ENCODE measurements at places on chromosomes 11 and 22.

- no peak for DNase-seq
Measured at GRCh38 chr22:36010090-36010489, 18.5 kb downstream of the RBFOX2 start.

- DNase-seq = no peak
Measured at GRCh38 chr22:45504373-45505341, 2.0 kb downstream of the FBLN1 start.

DNA sequence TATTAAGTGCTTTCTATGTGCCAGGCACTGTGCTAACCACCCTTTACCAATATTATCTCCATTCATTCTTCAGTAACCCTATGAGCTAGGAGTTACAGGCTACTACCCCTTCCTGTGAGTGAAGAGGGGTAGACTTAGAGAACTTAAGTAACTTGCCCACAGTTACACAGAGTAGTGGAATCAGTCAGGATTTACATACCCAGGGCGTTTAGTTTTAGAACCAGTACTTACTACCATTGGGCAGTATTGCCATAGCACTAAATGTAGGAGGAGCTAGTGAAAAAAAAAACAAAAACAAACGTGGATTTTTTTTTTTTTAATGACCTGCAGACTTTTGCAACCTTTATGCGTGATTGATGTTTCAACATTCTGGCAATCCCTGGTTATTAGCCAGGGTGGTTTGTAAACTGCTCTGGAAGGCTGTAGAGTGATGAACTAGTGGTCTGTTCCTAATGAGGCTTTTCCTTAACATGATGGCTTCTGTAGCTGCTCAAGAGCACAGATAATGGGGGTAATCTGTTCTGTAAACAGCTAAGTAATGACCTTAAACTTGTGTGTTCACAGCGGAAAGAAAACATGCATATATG is 11.4 kb downstream of the TBCEL start:
- no peak for DNase-seq

DNA sequence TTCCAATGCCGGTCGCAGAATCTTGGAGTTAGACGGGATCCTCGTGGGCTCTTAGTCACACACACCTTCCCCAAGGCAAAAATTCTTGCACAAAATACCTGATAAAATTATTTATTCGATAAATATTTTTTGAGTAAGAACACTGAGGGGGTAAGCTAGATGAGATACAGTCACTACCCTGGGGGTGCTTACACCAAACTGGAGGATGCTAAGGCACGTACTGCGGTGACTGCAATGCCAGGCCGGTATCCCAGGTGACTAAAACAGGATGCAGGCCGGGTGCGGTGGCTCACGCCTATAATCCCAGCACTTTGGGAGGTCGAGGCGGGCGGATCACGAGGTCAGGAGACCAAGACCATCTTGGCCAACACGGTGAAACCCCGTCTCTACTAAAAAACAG is 1.7 kb upstream of the MRTFA start:
- no peak for DNase-seq

GRCh38 chr22:21832291-21833290 is 34.9 kb downstream of the MAPK1 start:
- DNase-seq = no peak

DNA sequence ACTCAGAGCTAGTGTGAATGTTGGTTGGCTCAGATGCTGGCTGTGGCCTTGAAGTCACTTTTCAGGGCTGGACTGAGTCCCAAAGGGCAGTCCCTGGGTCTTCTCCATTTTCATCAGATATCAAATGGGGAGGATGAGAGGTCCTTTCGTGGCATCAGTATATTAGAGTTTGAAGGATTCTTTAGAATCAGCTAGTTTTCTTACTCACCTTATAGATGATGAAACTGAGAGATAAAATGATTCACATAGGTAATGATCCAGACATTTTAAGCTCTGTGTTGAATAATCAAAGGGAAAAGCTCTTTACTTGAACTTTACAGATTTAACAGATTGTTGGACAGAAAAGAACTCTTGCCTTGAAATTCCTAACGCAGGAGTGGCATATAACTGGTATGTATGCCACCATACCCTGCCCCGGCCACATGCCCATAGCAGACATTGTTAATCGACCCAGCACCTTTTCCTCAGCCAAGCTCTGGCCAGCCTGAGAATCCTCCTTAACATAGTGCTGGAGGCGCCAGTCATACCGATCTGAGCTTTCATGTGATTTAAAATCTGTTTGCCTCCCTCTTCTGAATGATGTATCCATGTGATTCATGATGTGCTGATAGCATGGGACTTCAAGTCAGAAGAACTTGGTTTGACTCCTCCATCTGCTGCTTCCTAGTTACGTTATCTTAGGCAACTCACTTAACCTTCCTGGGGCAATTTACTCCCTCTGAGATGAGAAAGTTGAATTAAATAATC is 60.0 kb downstream of the BARX2 start:
- no peak for DNase-seq

- DNase-seq = no peak
Measured at GRCh38 chr11:125335106-125335505, 161.0 kb downstream of the FEZ1 start.

GRCh38 chr11:121887976-121888557 is 227.9 kb downstream of the BLID start:
- no peak for DNase-seq

DNA sequence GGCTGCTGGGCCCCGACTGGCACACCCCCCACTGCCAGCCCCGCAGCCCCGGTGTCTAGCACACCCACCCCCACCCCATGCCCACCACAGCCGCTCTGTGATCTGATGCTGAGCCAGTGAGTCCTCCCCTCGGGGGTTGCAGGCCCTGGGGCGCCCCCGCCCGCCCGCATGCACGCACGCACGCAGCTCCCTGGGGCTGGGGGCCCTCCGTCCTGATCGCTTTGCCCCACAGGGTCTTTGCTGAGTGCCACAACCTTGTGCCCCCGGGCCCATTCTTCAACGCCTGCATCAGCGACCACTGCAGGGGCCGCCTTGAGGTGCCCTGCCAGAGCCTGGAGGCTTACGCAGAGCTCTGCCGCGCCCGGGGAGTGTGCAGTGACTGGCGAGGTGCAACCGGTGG is 32.3 kb downstream of the MUC5B start:
- DNase-seq = no peak

DNA sequence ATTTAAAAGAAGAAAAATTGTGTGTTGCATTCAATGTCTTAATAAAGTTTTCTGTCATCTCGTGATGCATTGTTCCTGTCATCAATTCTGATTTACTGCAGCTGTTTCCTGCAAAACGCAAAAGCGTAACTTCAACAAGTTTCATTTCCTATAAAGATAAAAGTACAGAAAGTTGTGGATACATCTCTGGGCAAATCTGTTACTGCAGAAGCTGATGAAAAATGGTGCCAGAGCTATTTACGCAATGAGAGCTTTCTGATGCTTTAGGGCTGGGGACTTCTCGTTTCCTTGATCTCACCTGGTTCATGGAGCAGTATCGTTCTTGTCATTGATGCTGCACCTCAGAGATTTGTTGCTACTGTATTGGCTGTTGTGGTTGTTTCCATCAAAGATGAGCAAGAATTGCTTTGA is 15.5 kb upstream of the MS4A12 start:
- no peak for DNase-seq

- DNase-seq = no peak
Measured at GRCh38 chr11:69834811-69835800, 15.9 kb upstream of the FGF3 start.

DNA sequence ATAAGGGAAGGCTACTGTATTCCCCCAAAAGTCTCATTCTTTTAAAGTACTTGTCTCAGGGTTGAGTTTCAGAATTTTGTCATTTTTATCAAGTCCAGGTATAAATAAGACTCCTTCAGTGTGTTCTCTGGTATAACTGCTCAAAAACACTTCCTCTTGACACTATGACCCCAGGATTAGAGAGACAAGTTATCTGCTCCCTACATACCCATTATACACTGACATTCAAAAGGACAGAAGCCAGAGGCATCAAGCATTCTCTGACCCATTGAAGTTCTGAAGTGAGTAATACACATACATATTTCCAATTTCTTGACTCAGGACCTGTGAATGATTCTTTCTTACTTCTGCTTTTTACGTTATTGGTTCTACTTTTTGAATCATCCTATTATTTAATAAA is 447.8 kb upstream of the CNTN5 start:
- no peak for DNase-seq

DNA sequence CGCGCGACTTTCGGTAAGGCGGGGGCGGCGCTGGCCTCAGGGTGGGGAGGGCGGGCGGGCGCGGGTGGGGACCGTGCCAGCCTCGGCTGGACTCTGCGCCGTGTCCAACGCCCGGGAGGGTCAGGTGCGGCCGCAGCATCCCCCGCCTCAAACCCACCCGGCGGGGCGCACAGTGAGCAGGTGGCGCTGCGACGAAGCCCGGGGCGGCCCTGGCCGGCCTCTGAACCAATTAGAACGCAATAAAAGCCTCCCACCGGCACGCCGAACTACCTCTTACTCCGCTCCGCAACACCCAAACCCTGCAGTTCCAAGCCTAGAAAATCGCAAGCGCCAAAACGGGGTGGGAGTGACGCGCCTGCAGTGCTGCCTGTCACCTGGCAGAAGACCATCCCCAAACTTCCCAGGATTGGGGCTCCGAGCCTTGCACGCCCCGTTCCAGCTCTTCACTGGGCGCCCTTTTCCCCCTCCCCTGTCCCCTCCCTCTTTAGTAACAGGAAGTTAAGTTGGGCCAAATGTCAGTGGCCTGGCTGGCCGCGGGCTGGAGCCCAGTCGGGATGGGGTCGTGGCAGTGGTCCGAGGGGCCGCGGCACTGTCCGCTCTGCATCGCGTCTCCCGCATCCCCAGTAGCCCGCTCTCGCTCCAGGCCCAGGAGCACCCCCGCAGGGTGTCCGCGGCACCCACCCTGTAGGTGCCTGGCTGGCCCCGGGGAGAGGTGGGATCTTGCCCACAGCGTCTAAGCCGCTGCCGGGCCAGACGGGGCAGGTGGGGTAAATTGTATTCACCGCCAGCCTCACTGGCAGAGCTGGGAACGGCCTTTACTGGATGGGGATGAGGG is 541 bp downstream of the MICAL2 start:
- DNase-seq = peak; percentile 56

DNA sequence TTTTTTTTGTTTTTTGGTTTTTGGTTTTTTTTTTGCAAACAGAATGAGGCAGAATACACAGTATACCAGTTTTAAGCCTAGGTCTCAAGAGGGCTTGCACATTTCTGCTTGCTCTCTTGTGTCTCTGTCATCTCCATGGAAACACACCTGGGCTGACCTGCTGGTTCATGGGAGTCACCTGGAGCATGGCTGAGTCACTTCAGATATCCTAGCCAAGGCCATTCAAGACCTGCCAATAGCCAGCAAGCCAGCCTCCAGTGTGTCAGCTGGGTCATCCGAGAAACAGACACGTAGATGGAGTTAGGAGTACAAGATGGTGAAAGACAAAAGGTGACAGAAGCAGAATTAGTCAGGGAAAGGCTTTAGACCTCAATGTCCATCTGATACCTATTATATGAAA is 124.2 kb upstream of the SEZ6L start:
- no peak for DNase-seq
